ENCODE measurements at places on chromosomes 4 and X.

GRCh38 chrX:131741103-131741581 is 197.3 kb downstream of the OR13H1 start:
- DNase-seq, result no peak

GRCh38 chr4:150794706-150795105 is 212.8 kb downstream of the MAB21L2 start:
- DNase-seq, result no peak

DNA sequence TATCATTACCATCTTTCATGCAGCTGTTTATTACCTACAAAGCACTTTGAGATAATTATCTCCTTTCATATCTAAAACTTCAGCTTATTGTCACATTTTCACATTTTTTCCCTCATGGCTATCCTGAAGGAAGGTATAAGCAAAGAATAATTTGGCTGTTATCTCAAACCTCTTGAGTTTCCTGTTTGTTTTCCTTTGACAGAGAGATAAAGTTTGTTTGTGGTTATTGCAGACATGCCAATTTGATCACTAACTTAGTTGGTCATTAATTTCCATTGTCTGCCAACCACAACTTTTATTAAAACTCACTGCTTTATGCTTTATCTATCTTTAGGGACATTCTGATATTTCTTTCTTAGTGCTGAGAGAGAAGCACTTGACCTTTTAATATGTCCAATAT is 89.8 kb upstream of the SPANXB1 start:
- DNase-seq, result no peak

GRCh38 chrX:17425136-17425535 is 50.1 kb downstream of the NHS start:
- DNase-seq, result no peak

- no peak for DNase-seq
Measured at GRCh38 chr4:86482306-86483172, 111.6 kb upstream of the PTPN13 start.

DNA sequence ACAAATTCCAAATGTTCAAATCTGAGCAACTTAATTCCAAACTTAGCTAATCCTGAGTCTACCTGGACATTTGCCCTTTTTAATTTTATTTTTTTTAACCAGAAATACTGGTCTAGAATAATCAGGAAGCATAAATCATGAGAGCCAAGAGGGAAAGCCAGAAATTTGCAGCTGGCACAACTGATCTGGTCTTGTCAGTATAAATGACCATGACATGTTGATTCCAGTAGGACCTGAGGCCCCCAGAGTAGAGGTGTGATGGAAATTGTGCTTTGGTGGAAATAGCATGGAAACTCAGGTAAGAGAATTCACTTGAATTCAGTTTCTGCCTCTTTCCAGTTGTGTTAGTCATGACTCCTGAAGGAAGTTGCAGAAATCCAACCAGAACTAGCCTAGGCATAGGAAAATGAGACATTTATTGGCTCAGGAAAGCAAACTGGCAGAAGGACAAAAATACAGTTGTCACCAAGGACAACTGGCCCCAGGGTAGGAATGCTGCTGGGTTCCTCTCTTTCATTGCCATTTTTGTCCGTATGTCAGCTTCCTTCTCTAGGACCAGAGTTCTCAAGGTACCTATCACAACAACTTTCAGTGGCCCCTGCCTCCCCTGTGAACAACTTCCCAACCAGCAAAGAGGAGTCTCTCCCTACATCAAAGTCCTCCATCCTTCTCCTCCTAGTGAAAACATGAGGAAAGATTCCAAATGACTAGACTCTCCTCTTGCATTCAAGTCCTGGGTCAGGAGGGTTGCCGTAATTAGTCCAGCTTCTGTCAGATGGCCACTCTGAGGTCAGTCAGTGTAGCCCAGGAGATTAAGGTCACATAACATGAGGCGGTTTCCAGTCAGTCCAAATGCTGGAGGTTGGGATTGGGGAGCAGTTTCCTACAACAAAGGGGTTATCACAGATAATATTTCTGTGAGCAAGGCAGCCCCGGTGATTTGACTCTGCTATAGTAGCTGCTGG is 29.3 kb upstream of the MYOZ2 start:
- DNase-seq, result no peak

GRCh38 chr4:10281996-10282395 is 165.4 kb upstream of the WDR1 start:
- DNase-seq, result no peak
